Activated naive CD8-positive, alpha-beta T cell treated with anti-CD3 and anti-CD28 coated beads, Interleukin-2, amount 10 ng/mL, durations not matched to agents 7 days and 5 days (primary cell): ENCODE measurements at places on chromosomes 3 and 15. TPM values are rescaled to one million over a fixed set of nuclear protein-coding genes. Genes with fewer than 3 reads are reported as not detected.

DNA sequence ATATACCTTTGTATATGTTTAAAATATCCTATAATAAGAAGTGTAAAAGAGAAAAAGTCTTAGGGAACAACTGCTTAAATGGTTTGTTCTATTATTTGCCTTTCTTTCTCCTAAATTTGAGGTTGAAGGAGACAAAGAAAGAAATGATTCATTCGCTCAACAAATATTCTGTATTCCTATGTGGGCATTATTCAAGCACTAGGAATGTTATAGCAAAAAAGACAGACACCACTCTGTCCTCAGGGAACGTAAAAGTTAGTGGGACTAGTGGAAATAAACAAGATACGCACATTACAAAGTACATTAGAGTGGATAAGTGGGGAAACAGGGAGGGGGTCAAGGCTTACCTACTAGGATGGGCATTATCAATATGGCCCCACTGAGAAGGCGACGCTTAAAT lies 332.2 kb downstream of the LPP start:
- no peak for DNase-seq
- no peaks in the 10 kb centered on the region for H3K27me3 ChIP-seq
- H3K27ac ChIP-seq = no peak overlapping the region
- H3K4me3 ChIP-seq = no peak overlapping the region

Gene GOLGA6L9
- total RNA-seq = 4.6 TPM

Gene TPM1
- 9.9 TPM for total RNA-seq

DNA sequence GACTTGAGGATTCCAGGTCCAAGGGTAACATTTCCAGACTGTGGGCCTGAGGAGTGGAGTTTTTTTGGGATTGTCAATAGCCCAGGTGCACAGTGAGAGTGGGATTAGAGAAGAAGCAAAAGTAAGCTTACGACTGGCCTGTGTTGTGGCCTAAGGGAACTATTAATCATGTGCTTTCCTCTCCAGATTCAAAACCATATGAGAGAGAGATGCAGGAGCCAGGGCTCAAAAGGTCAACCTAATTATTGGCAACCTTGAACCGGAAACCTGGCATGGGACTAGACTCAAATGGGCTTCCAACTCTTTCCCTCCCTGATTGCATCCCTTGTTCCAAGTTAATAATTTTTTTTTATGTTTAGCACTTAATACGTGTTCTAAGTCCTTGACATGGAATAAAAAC lies 242.1 kb upstream of the THRB start:
- no peak for DNase-seq
- H3K27ac ChIP-seq = no peak overlapping the region
- no peaks in the 10 kb centered on the region for H3K27me3 ChIP-seq
- H3K4me3 ChIP-seq = no peak overlapping the region
- H3K4me1 ChIP-seq = no peaks in the 10 kb centered on the region

GRCh38 chr15:70035719-70036077 lies 62.0 kb downstream of the TLE3 start:
- H3K27ac ChIP-seq = no peak overlapping the region
- no peak for DNase-seq
- H3K36me3 ChIP-seq = no peaks in the 10 kb centered on the region

GRCh38 chr15:77669896-77670295 lies 37.2 kb upstream of the LINGO1 start:
- H3K27ac ChIP-seq = no peak overlapping the region
- DNase-seq = no peak

Gene TM4SF18
- not detected for total RNA-seq

Gene SLC38A3
- not detected for total RNA-seq

DNA sequence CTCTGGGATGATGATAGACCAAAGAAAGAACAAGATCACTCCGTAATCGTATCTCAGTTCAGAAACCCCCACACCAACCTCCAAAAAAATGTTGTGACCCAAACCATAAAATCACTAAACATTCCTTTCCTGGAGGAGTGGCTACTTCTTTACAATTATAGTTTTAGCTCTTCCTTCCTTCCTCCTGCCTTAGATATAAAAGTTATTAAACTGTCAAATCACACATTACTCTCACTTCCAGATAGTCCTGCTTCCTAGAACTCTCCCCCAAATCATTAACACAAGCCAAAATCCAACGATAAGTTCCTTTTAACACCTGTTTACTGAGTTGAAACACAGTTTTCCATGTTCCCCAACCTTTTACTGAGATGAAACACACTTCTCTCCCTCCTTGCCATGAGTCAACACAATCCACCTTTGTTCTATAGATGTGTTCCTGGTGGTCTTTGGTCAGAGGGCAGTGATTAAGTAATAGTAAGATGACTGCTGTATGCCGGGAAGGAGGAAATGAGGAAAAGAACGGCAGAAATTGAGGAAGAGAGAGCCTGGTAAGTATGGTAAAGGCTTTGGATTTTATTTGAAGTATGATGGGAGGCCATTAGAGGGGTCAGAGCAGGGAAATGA lies 8.3 kb upstream of the CRYGS start:
- H3K27me3 ChIP-seq = no peaks in the 10 kb centered on the region
- no peak for DNase-seq
- H3K4me3 ChIP-seq = no peak overlapping the region
- no peak overlapping the region for H3K27ac ChIP-seq
- H3K36me3 ChIP-seq = peaks cover 24% of the 10 kb centered on the region
- H3K4me1 ChIP-seq = no peaks in the 10 kb centered on the region

GRCh38 chr3:4746241-4746958 lies 232.8 kb upstream of the BHLHE40 start:
- no peak overlapping the region for H3K27ac ChIP-seq
- H3K36me3 ChIP-seq = peaks cover 79% of the 10 kb centered on the region
- H3K27me3 ChIP-seq = no peaks in the 10 kb centered on the region
- H3K4me3 ChIP-seq = no peak overlapping the region
- no peak for DNase-seq

Gene PIK3R4
- total RNA-seq = 26.2 TPM

- no peaks in the 10 kb centered on the region for H3K4me1 ChIP-seq
- H3K4me3 ChIP-seq = no peak overlapping the region
- H3K27me3 ChIP-seq = no peaks in the 10 kb centered on the region
- no peak for DNase-seq
- no peak overlapping the region for H3K27ac ChIP-seq
These were observed 47.2 kb downstream of the LEO1 start for GRCh38 chr15:51924156-51925068.

DNA sequence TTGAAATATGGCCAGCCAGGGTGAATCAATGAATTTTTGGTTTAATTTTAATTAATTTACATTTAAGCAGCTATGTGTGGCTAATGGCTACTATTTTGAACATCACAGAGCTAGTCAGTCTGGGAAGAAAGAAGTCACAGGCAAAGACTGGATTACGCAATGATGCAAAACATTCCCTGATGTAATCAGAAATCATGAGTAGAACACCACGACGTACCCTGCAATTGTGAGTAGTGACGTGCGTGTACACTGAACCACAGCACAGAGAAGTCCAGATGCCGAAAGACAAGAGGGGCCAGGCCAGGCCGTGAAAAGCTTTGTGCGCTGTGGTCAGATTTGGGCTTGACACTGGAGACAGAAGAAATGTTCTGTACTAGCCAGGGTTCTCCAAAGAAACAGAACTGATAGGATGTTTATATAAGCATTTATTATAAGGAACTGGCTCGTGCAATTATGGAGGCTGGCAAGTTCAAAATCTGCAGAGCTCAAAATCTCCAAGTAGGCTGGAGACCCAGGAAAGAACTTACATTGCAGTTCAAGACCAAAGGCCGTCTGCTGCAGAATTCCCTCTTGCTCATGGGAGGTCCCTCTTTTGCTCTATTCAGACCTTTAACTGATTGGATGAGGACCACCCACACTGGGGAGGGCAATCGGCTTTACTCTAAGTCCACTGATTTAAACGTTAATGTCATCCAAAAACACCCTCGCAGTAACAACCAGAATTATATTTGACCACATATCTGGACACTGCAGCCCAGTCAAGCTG lies 44.6 kb downstream of the SH3BP5 start:
- no peak for DNase-seq
- H3K4me3 ChIP-seq = no peak overlapping the region
- no peak overlapping the region for H3K27ac ChIP-seq
- peaks cover 30% of the 10 kb centered on the region for H3K4me1 ChIP-seq
- peaks cover 9% of the 10 kb centered on the region for H3K27me3 ChIP-seq

Gene DCBLD2
- total RNA-seq = 1.2 TPM

- H3K4me1 ChIP-seq = peaks cover 12% of the 10 kb centered on the region
- no peak overlapping the region for H3K27ac ChIP-seq
- peaks cover 49% of the 10 kb centered on the region for H3K27me3 ChIP-seq
- peaks cover 4% of the 10 kb centered on the region for H3K36me3 ChIP-seq
These were observed 13.8 kb upstream of the CCR9 start for GRCh38 chr3:45872569-45872968.

- no peak overlapping the region for H3K4me3 ChIP-seq
- H3K27ac ChIP-seq = no peak overlapping the region
- no peaks in the 10 kb centered on the region for H3K36me3 ChIP-seq
- no peak for DNase-seq
- H3K4me1 ChIP-seq = no peaks in the 10 kb centered on the region
These were observed 270.8 kb downstream of the OPA1 start for GRCh38 chr3:193863657-193864357.
